ENCODE measurements at places on chromosomes 3 and 15.

DNA sequence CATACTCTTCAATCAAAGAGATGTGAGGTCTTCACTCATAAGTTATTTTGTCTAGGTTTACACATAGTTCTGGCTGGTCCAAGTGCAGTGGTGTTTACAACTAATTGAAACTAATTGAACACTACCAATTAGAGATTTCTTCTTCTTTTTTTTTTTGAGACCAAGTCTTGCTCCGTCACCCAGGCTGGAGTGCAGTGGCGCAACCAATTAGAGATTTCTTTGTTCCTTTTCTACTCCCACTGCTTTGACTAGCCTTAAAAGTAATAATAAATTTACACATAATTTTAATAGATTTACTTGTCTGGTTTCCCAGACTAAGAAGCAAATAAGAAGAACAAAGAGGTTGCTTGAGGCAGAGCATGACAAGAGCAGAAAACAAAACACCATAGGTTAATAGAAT, 6.7 kb upstream of the DENND6A start:
- DNase-seq = no peak

DNA sequence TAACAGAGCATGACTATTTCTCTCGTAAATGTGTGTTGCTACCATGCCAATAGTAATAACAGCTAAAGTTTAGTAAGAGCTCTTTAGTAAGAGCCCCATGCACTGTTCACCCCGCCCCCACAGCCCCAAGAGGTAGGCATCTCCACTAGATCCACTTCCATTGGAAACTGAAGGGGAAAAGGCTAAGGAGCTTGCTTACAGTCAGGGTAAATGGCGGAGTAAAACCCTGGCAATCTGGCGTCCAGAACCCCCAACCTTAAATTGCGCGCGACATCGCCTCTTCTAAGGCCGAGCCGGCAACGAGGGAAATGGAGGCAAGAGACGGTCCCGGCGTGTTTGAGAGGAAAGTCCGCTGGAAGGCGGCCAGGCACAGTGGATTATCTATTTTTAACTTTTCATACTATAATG, 654 bp upstream of the C3orf38 start:
- no peak for DNase-seq

DNA sequence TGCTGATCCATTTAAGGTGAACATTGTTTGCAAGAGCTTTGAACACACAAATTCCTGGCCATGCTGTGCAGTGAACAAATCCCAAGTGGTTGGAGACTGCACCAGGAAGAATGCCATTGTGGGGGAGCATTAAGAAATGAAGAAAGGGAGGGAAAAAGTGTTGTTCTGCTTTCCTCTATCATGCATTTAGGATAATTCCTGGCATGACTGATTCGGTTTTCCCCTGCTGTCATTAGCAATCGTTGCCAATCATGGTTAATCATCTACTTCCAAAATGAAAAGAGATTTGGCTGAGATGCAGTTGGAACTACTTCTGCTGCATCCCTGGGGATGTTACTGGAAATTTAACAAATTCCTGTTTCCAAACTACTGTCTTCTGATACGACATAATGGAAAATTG, 73.7 kb upstream of the ZPLD1 start:
- DNase-seq = no peak

DNA sequence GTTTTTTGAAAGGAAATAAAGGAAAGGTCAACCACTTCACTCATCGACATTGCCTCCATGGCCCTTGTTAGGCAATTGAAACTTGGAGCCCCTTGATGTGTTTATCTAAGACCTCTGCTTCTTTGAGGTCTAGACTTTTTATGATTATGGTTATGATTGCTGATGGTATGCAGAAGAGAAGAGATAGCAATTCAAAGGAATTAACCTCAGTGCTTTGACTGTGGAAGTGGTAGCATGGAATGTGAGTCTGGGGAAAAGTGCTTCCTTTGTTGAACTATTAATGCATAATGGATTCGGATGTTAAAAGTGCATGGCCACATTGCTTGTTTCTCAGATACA, 46.1 kb downstream of the FNDC3B start:
- DNase-seq = no peak

DNA sequence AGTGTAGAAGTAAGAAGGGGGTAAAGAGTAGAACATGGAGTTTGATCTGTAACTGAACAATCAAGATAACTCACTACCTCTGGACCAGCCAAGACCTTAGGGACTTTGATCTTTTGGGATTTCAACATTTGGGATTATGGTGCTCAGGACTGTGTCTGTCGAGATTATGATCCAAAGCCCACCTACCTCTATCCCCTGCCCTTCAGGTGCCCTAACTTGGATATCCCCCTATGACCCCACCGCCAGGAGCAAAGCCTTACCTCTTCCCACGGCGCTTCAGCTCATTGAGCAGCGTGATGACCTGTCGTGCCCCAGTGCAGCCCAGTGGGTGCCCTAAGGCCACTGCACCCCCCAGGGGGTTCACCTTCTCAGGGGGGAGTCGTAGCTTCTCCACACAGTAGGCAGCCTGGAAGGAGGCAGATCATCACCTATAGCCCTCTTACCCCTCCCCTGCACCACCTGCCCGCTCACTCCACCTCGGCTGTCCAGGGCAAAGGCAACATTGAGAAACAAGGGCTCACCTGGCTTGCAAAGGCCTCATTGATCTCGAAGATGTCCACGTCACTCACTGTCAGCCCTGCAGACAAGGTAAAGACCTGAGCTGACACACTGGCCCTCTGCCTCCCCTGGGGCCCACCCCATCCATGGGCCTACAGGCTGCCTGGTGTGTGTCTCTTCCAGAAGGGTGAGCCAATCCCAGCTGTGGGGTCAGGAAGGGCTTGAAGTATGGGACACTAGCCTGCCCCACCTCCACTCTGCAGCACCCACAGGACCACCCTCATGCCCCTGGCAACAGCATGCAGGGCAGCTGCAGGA, 11.4 kb downstream of the ACAA1 start:
- DNase-seq = no peak

DNA sequence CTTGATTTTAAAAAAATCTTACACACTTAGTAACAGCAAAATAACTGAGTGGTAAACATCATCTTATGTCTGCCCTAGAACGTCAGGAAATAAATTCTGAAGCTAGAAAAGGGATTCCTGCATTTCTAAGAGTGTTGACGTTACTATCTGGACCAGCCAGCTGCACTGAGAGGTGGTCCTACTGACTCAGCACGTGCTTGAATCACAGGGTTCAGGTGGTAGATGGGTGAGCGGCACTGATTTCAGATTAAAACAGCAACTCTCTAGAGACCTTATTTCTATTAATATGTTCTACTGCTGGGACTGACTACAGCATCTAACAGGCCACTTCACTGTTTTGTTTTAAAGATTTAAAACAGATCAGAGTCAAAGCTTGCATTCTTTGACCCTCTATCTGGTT, 377.2 kb downstream of the GABRB3 start:
- no peak for DNase-seq

GRCh38 chr3:23256741-23257435, 53.8 kb downstream of the UBE2E2 start:
- no peak for DNase-seq

DNA sequence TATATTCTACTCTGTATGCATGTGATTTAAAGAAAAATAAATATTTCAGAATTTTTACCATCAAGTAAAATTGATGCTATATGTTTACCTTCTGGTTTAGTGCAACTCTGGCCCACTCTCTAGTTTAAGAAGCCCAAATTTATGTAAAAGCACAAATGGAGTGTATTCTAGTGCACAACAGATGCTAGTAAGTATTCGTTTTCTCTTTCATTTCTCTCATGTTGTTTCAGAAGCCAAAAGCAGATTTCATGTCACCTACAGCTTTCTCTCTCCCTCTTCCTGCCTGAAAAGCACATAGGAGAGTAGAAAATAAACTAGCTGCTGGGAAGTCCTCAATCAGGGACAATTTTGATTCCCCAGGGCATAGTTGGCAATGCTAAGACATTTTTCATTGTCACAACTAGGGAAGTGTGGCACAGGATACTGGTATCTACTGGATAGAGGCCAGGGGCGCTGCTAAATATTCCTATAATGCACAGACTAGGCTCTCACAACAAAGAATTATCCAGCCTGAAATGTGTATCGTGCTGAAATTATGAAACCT, 147.4 kb upstream of the ARHGEF26 start:
- DNase-seq = no peak

GRCh38 chr3:135806317-135806716, 159.2 kb upstream of the PPP2R3A start:
- DNase-seq = no peak

GRCh38 chr3:194125442-194125841, 10.5 kb upstream of the HES1 start:
- DNase-seq = no peak

DNA sequence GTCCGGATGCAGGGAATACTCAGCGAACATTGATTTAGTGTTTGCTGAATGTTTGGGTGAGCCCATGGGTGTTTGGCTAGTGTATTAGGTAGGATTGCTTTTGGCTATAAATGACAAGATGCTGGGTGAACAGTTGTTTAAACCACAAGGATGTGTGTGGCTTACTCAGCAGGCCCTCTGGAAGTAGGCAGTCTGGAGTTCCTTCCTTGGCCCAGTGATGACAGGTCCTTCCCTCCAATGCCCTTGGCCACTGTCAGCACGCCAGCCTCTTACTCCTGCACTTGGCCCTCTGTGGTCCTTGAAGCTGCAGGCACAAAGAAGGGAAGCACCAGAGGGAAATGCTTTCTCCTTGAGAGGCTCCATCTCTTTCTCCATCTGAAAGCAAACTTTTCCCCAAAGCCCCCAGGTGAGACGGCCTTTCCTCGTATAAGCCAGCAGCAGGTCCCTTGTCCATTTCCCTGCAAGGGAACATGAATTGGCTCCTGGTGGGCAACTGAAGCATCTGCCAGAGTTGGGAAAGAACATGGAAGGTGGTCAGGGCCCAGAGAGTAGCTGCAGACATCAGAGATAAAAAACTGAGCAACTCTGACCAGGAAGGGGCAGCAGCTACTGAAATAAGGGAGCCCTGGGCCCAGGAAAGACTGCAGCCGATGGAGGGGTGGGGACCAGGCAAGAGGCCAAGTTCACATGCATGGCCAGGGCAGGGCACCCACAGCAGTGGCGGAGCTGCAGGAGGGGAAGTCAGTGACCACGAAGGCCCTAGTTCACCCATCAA, 105.0 kb downstream of the TPRA1 start:
- DNase-seq = no peak

- no peak for DNase-seq
Measured at GRCh38 chr15:44501768-44502366, 35.1 kb upstream of the EIF3J start.

GRCh38 chr3:156680243-156680914, 6.0 kb downstream of the TIPARP start:
- DNase-seq = no peak

DNA sequence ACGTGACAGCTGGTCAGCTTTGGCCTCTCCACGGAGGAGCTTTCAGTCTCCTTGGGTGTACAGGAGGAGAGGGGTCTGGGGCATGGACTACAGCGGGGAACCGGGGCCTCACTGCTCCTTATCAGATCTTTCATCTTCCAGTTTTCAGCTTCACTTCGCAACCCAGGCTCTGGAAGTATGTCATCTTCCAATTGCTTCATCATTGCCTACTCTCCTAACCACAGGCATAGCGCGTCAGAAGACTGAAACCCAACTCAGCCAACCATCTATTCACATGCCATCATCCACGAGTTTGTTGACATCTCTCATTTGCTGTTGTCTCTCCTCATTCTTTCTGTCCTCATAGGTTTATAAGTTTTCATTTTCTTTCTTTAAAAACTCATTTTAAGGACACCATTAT, 119.5 kb downstream of the MYLK start:
- DNase-seq = no peak

DNA sequence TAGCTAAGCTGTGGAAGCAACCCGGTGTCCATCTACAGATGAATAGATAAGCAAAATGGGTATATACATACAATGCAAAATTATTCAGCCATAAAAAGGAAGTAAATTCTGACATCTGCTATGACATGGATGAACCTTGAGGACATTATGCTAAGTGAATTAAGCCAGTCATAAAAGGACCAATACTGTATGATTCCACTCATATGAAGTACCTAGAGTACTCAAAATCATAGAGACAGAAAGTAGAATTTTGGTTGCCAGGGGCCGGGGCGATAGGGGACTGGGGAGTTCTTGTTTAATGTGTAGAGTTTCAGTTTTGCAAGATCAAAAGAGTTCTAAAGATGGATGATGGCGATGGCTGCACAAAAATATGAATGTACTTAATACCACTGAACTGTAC, 10.3 kb downstream of the EID1 start:
- no peak for DNase-seq

DNA sequence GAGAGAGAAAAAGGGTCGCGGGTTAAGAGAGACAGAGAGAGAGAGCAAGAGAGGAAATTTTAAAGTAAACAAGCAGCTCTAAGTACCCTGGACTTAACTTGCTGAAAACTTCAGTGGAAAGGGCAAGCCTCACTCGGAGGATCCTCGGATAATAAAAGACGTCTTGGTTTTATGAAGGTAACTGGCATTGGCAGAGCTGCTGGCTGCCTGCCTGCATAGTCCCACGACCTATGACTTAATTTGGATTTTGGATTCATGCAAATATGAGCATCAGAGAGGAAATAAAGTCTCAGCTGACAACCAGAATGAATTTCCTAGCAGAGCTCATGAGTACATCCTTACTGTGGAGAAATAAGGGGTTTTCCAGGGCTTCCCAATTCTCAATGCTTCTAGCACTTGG, 95.1 kb upstream of the PDZRN3 start:
- no peak for DNase-seq

DNA sequence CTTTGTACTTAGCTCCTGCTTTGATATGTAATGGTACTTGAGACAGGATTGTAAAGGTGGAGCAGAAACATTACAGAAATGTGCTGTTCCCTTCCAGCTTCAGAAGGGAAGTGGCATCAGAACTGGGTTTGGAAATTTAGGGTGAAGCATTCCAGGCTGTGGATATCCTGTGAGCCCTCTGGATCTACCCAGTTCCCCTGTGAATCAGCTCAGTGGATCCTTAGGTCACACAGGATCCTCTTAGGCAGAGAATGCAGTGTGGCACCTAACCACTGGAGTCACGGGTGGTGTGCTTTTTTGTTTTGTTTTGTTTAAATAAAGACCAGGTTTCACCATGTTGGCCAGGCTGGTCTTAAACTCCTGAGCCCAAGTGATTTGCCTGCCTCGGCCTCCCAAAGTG, 66.0 kb downstream of the TRIM71 start:
- DNase-seq = no peak

- DNase-seq = no peak
Measured at GRCh38 chr15:64673866-64674265, 101.5 kb downstream of the RBPMS2 start.

DNA sequence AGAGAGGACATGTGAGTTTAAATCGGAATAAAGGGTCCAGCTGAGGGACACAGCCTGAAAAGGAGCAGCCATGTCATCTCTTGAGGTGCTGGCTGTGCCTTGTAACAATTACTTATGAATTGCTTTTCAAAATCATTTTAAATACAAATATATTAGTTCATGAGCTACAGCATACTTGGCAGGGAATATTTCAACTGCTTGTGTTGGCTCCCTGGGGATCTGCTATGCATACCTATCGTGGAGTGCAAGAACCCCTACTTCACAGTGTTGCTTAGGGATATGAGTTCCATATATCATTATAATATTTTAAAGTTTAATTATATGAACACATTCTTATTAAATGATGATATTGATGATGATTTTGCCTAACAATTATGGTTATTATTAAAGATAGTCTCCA, 19.1 kb upstream of the P2RY14 start:
- no peak for DNase-seq
